ENCODE measurements at places on chromosomes 12 and 14.

DNA sequence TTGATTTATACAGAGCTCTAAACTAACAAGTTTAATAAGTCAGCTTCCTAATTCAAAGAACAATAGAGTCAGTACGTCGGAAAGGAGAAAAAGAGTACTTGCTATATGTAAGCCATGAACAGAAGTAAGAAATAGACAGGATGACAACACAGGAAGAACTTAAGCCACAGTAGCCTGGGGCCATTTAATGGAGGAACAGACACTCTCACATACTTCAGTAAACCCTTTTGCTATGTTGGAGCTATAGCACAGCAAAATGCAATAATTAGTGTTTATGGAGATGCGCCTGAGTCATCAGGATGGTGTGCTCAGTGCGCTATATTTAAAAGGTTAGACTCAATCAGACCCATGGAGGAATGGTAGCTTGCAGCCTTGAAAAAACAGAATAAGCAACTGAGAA, 61.0 kb downstream of the SRGAP1 start:
- DNase-seq: no peak

DNA sequence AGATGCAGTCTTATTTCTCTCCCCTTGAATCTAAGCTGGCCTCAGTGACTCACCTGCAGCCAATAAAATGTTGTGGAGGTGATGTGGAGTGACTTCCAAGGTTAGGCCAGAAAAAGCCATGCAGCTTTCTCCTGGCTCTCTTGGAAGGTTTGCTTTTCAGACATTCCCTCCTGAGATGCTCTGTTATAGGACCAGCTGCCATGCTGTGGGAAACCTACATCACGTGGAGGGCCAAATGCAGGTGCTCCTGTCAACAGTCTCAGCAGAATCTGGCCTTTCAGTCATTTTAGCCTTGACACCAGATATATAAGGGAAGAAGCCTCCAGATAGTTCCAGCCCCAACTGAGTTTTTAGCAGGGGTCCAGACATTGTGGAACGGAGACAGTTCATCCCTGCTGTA, 38.1 kb upstream of the DACT1 start:
- no peak for DNase-seq

DNA sequence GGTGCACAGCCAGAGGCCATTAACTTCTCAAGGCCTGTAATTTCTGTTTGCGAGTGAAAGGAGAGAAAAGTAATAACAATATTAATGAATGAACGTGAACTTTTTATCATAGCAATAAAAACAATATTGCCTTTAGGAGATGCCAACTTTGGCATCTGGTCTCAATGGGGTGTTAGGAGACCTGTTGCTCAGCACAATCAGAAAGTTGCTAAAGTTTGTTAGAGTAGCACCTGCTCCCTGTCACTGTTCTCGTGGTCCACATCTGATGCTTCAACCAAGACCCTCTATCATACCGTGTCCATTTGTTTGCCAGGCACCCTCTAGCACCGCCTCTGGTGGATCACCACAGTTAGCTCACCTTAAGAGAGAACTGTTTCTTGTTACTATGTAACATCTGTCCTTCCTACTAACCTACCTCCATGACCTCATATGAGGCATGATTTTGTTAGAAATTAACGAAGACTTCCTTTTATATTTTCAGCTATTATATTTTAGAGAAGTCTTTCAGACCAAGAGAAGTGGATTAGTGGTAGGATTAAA, 12.5 kb upstream of the CLEC4E start:
- DNase-seq: no peak

GRCh38 chr12:64625243-64626077, 15.2 kb downstream of the RASSF3 start:
- DNase-seq: peak; percentile 48

DNA sequence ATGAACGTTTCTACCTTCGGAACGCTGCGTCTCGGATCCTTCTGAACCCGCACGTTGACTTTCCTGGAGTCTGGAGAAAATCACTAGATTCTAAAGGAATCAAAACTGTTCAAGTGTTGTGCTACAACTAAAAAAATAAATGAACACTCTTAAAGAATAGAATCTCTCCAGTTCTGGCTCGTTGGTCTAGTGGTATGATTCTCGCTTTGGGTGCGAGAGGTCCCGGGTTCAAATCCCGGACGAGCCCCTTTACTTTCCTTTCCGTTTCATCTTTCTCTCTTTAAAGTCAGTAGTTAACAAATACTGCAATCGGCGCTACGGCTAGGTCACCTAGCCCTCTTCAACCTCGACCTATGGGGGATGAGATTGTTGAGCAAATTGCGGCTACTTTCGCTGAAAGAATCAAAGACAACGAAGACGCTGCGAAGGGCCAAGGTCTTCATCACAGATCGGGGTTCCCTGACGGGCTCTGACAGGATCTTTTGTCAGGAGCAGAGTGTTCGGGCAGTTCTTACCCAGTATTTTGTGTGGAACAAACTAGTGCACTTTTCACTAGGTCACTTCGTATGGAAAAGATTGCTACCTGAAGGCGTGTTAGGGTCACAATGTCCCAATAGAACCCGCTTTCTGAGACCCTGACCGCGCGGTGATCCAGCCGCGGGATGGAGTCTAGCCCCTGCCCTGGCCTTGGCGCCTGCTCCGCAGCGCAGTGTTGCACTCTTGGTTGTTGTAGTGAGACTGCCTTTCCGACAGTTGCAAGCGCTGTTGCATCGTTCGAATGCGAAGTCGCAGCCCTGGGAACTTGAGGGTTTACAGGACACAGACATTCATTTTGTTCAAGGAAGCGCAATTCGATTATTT, 8.4 kb downstream of the OR6S1 start:
- DNase-seq: peak; percentile 67

DNA sequence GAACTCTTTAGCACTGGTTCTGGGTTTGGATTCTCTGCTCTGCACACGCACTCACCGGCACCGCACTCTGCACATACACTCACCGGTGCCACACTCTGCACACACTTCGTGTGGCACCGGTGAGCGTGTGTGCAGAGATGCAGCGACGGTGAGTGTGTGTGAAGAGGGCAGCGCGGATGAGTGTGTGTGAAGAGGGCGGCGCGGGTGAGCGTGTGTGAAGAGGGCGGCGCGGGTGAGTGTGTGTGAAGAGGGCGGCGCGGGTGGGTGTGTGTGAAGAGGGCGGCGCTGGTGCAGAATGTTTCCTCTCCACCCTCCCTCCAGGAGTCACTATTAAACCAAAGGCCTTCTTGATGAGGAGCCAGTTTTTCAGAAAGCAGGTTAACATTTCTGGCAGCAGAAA, 49.2 kb upstream of the MMP17 start:
- no peak for DNase-seq

- DNase-seq: peak; percentile 73
Observed at GRCh38 chr14:21068521-21069387, 1.4 kb upstream of the ARHGEF40 start.

- DNase-seq: no peak
Observed at GRCh38 chr12:111271674-111272418, 97.0 kb downstream of the PHETA1 start.

GRCh38 chr12:2841056-2841650, 6.3 kb upstream of the NRIP2 start:
- DNase-seq: no peak

DNA sequence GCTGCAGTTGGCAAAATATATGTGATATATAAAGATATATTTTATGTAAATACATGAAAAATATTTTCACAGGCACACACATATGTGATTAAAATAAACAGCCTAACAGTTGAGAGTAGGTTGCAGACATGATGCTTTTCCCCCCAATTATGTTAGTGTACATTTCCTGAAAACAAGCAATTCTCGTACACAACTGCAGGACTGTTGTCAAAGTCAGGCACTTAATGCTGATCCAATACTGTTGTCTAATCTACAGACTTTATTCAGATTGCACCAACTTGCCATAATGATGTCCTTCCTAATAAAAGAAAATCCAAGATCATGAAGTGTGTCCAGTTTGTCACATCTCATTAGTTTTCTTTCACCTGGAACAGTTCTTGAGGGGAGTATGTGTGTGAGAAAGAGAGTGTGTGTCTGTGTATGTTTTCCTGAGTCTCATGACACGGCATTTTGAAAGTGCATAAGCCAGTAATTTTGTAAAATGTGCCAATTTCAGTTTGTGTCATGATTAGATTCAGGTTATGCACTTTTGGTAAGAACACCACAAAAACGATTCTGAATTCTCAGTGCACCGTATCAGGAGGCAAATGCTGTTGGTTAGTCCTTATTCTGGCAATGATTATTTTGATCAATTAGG, 16.5 kb upstream of the SEL1L start:
- DNase-seq: no peak

DNA sequence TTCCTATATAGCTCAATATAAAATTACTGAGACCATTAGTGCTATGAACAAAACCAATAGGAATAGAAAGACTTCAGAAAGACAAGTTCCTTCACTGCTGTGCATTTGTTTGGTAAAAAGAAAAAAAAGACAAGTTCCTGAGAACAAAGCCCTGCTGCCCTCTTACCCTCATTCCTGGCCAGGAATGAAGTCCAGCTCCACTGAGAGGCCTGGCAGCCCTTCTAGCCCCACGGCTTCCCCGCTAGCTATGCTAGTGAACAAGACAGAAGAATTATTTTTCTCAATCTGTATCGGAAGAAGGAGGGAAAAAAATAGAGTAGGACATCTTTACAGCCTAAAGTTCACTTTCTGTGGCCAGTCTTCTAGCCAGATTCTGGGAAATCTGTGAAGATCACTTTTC, 1.6 kb downstream of the MFAP5 start:
- no peak for DNase-seq

- peak; percentile 30 for DNase-seq
Observed at GRCh38 chr12:110102255-110102654, 21.9 kb upstream of the IFT81 start.

DNA sequence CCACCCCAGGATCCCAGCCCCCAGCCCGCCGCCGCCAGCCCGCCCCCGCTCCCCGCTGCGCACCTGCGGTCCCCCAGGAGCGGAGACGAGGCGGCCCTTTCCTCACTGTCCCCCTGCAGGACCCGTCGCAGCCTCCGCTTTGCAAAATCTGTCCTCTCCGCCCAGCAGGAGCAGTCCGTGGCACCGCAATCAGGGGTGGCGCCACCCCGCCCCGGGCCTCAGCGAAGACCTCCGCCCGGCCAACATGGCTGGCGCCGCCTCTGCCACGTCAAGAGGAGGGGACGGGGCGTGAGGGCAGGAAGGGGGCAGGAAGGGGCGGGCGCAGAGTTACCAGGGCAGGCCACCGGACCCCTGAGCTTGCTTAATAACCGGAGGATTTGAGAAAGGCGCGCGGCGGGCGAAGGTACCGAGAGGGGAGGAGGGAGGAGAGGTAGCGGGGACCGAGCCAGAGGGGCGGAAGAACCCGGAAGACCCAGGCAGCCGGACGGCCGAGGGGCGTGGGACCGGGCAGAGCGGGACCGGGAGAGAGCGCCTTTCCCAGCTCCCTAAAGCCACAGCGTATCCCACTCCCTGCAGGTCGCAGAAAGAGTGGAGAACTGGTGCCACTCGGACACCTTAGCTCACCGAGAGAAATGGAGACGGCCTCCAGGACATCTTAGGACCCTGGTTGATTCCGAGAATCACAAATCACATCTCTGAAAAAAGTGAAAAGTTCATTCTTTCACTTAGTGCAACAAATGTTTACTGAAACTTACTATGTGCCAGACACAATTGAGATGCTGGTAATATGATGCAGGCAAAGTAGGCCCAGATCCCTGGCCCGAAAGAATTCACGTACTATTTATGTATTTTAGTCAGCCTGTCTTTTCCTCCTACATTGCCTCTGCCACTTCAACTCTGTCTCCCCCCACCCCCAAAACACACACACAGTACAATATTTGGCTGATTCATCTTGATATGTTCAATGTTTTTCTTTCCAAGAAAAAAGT, at the start of gene SEC23A:
Gene SEC23A (minus strand): TSS at position 267 of the 989 bp plus-strand sequence. CDS start 7,117 bp downstream, outside the sequence.
- DNase-seq: peak; percentile 96

GRCh38 chr12:57309420-57309819, 58.4 kb upstream of the STAC3 start:
- DNase-seq: no peak

DNA sequence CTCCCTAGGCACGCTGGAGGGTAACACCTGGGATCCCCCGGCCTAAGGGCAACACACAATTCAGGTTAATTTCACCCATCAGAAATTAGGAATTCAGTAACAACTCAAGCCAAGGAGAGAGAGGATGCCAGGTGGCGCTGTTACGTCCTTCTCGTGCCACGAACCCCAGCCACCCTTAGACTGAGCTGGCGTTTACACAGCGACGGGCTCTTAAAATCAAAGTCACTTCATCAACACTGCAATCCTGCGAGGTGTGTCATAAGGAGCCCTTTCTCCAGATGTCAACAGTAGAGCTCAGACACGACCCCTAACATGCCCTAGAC, 110.6 kb upstream of the TMEM132D start:
- no peak for DNase-seq

- DNase-seq: no peak
Observed at GRCh38 chr14:70595443-70596185, 4.8 kb downstream of the MED6 start.

DNA sequence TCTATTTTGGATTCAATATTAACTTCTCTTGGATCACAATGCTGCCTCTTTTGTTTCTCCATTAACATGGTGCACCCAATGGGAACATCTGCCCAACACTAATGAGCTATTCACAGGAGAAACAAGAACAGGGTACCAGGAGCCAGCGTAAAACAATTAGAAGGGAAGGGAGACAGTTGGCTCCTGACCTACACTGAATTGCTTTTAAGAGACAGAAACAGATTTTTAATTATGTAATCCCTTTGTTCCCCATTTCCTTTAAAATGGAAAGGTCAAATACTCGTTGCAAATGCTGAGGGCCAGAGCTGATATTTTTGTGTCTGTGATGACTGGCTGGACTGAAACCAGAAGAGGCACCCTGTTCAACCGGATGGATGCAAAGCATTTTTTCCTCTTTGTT, 108.3 kb downstream of the SEC23A start:
- no peak for DNase-seq
